ENCODE measurements at places on chromosomes 16 and 17. TPM values are rescaled to one million over a fixed set of nuclear protein-coding genes. Genes with fewer than 3 reads are reported as not detected.

Gene CCL7
- not detected for total RNA-seq

Gene DRC3
- total RNA-seq = 6.7 TPM

Gene SLFN14
- total RNA-seq = not detected

Gene RRAD
- total RNA-seq = 9.4 TPM

Gene SDK2
- total RNA-seq = 12.9 TPM

Gene NPIPB9
- not detected for total RNA-seq

Gene SLC12A3
- 0.20 TPM for total RNA-seq

Gene CD300LG
- 1.5 TPM for total RNA-seq

Gene LRRC46
- total RNA-seq = 1.1 TPM

Gene HEATR9
- total RNA-seq = 0.09 TPM

Gene MYH3
- 3.4 TPM for total RNA-seq

Data from mucosa of gallbladder (tissue), 1 donor.